NCI-H1930 (cell line): ENCODE measurements at places on chromosomes 1 and 21.

- no peak for DNase-seq
These were observed 205.0 kb downstream of the HMCN1 start for GRCh38 chr1:185939142-185939541.

DNA sequence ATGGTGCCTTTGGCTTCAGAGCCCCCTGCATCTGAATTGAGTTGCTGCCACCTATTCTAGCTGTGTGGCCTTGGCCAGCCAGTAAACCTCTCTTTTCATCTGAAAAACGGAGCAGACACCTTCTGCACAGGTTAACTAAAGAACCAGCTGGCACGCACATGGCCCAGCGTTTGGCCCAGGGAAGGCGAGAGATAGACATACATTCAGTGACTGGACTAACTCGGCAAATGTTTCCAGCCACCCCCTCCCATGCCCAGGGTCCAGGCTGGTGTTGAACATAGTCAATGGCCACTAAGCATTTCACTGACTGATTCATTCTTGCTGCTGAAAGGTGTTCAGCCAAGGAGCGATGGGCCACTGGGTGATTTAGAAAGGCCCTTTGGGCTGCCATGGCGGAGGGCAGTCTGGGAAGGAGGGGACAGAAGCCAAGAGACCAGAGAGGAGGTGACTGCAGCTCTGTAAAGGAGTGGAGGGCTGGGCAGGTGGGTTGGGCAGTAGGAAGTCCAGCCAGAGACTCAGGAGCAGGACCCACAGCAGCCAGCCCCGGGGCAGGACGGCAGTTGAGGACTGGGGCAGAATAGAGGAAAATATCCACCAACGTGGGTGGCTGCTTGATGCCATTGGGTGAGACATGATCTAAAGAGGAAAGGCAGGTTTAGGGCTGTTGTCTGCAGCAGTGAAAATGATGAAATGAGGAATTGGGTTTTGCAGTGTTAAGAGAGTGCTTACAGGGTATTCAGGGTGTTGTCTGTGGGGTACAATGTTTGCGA is 184.3 kb downstream of the HIVEP3 start:
- no peak for DNase-seq

DNA sequence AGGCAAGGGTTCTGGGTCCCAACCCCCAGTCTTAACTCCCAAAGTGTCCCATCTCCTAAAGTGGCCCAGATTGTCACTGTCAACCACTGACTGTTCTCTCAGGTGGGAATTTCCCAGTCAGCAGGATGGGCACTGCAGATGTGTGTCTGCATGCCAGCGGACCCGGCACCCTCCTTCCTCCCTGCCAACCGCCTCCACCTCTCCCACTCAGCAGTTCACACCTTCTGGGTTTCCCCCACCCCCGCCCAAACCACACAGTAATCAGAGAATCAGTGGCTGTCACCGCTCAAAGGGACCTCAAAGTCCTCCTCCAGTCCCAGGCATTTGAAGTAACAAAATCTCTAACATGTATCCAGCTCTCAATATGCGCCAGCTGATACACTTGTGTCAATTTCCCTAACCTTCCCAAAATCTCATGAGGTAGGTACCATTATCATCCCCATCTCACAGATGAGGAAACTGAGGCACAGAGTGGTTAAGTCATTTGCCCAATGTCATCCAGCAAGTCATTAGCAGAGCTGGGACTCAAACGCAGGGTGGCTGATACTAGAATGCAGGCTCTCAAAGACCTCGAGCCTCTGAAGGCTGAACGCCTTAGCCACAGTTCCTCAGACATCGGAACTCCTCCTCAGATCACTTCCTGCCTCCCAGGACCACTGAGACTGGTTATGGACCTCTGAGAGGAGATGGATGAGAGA is 4.8 kb downstream of the RUNX3 start:
- DNase-seq = no peak

DNA sequence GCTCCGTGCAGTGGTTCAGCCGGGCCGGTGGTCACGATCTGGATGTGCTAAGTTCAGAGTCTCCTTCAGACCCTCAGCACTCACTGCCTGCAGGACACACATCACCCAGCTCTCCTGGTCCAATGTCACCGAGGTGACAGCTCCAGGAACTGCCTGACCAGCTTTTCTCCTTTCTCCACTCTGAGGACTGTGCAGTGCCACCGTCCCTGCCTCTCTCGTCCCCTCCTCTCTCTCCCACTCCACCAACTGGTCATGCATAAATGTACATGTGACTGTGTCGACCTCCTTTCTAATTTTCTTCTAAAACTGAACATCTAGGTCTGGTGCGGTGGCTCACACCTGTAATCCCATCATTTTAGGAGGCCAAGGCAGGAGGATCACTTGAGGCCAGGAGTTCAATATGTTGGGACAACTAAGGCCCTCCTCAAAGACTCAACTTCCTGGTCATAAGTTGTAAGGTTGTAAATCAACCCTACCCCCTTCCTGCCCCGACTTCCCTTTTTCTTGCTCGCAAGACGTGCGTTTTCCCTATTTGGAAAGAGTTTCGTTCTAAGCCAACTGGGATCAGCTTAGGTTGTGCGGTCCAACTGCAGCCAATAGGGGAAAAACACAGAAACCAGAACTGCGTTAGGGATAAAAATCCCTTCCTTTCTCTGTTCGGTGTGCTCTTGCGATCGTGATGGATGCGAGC is 53.1 kb downstream of the MEGF6 start:
- no peak for DNase-seq

DNA sequence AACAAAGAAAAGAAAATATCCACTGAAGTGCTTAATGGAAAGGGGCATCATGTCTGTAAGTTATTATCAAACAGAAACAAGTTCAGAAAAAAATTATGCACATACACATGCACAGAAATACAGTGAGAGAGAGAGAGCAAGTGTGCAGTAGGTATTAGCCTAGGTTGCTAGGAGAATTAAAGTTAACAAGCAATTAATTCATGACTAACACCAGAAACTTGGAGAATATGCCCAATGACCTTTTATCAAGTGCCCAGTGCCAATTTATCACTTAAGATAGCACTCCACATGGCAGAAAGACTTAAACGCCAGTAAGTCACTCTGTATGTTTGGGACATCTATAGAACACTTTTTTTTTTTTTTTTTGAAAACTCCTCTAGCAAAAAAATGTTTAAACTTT is 56.2 kb upstream of the SLC16A1 start:
- DNase-seq = no peak

DNA sequence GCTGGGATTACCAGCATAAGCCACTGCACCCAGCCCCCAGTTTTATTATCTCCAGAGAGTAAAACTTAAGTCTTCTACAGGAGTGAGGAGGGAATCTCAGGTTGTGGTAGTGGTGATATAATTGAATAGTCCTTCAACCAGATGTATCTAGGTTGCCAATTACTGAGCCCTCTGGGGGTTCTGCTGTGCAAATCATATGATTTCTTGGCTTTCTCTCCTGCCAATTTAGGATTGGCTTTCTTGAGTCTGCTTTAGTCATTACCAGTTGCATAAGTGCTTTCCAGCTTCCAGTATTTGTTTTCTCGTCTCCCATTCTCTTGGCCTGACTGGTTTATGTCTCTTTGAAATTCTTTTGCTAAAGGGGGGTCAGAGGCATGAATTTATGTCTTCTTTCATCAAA is 11.1 kb downstream of the CPT2 start:
- no peak for DNase-seq

GRCh38 chr1:212295579-212295978 is 10.4 kb downstream of the PPP2R5A start:
- DNase-seq = no peak

GRCh38 chr1:219904934-219905333 is 23.4 kb downstream of the SLC30A10 start:
- no peak for DNase-seq

GRCh38 chr1:1259119-1259488 is 12.6 kb upstream of the C1QTNF12 start:
- DNase-seq = no peak

- DNase-seq = no peak
These were observed 318.1 kb downstream of the HHIPL2 start for GRCh38 chr1:222229672-222230312.

- DNase-seq = no peak
These were observed 51.6 kb downstream of the BACH1 start for GRCh38 chr21:29350246-29350779.

DNA sequence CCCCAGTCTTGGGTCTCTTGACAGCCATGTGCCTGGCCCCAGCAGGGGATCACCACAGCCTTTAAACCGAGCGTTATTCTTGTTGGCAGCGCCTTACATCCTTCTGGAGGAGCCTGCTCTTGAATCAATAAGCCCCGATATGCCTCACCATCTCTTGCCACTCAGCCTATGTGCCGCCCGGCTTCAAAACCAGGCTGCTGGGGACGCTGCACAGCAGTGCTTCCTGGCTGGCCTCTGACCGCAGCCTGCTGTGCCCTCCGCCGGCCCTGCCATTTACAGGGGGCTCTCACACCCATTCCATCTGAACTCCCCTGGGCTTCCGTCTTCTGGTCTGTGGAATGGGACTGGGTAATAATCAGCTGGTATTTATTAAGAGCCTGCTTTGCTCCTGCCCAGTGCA is 3.0 kb upstream of the PEX10 start:
- DNase-seq = no peak

DNA sequence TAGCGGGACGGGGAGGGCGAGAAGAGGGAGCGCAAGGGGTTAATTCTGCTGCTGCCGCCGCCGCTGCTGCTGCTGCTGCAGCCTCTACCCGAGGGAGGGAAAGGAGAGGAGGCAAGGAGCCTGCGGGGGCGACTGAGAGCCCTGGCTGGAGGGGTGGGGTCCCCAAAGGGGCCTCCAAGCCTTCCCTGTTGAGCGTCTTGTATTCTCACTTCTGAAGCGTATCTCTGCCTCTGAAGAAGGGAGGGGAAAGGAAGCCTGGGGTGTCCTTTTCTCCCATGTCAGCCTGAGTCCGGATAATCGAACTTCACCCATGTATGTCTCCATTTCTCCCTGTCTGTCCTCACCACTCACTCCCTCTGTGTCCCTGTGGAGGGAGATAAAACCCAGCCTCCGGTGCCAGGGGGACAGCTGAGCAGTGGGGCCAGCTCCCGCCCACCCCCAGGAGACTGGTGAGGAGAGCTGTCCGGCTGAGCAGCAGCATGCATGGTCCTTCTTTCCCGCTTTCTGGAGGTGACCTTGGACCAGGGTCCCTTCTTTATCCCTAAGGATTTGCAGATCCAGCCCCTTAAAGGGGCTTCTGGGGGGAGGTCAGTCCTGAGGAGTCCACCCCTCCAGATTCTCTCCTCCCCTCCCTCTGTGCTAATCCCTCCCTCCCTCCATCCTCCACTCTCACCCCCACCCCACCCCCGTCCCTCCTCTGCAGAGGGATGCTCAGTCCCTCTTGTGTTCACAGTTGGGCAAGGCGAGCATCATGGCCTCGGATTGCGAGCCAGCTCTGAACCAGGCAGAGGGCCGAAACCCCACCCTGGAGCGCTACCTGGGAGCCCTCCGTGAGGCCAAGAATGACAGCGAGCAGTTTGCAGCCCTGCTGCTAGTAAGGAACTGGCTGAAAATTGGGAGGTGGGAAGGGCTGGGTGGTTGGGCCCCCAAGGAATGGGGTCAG is 1.0 kb downstream of the NCDN start:
- no peak for DNase-seq

DNA sequence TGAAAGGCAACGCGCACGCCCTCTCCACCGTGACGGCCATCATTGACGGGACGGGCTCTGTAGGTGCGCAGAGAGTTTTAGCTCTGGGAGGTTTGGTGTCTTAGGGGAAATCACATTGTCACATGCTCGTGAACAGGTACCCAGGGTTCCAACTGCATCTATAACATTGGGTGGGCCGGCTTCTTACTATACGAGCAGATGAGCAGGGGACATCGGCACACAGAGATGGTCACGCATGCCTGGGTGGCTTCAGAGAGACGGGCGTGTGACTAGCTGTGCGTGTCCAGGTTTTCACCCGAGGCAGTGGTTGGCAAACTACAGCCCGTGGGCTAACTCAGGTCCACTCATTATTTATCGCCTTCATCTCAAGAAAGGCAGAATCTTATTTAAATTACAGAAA is 54.7 kb downstream of the SLC37A1 start:
- DNase-seq = no peak
